T-cell (primary cell): ENCODE measurements at places on chromosomes 3 and 15.

DNA sequence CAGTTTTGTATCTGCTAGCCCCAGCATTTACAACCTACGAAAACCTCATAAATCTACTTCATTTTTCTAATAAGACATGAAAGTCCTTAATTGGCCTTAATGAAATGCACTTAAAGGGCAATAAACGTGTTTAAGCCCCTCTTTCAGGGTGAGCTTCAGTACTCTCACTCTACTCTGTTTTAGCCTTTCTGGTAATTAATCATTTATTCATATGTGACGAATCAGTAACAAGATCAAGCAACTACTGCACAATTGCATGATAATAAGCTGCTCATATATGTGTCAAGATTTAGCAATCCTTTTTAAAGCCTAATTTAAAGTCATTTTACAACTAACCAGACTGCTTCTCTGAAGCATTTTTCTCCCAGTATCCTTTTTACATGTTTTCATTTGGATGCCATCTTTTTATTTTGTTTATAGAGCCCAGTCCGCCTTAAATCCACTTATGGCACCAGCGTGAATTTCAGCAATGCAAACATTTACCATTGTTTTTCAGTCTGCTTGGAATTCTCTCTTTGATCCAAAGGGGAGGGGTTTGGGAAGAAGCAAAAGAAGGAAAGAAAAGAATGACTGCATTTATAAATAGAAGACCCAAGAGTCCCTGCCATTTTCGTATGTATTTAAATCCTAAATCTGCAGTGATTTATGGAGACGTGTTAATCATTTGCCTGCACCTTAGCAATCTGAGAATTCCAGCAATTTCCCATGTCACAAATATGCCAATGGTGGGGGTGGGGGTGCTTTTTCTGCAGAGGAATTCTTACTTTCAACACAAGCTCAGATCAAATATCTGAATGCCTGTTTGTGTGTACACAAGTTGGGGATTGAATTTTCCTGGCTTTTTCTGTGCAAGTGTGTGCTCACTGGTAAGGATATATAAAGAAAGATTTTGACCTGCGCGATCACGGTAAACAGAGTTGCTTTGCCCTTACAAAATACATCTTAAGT is 230.8 kb upstream of the TBC1D5 start:
- DNase-seq, result no peak

GRCh38 chr15:80275961-80276360 is 23.9 kb upstream of the CTXND1 start:
- no peak for DNase-seq

DNA sequence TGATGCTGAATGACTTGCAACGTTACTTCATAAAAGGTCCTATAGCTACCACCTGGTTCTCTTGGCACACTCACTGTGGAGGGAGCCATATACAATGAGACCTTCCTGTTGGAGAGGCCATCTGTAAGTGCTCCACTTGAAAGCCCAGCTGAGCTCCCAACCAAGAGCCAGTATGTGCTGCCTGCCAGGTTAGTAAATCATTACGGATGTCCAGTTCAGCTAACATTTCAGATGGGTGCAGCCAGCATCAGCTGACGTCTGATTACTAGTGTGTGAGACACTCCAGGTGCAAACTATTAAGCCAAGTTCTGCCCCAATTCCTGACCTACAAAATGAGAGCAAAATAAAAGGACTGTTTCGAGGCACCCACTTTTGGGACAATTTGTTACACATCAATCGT is 274.4 kb upstream of the ROBO2 start:
- no peak for DNase-seq

- no peak for DNase-seq
Measured at GRCh38 chr3:13780432-13781176, 99.3 kb downstream of the WNT7A start.

DNA sequence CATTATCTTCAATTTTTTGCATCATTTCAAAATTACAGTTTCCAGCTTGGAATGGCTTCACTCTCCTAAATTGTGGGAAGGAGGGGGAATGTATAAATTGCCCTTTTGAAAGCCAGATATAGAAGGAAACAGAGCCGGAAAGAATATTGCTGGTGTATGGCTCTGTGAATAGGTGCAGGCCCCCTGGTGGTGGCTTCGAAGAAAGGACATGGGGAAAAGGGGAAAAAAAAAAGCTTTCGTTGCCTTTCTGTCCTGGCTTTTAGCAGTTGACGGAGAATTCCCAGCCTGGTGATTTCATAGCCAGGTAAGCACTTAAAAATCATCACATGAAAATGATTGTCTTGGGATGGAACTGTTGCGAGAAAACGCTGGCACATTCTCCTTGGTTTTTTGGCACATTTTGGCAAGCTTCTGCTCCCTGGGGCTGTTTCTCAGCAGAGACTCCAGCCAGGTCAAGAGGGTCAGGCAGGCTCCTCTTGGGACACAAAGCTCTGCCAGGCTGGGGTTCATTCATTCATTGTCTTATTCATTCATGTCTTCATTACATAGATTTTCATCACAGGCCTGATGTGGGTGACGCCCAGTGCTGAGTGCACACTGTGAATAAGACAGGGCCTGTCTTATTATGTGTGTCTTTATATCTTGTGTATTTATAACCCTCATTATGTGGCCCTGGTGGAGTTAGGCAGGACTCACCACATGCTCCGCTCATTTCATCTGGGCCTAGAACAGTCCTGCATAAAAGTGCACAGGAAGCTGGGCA is 300.0 kb upstream of the TPM1 start:
- DNase-seq, result peak; percentile 14

GRCh38 chr3:184284696-184285095 is 8.9 kb downstream of the ECE2 start:
- no peak for DNase-seq

GRCh38 chr3:133921592-133921991 is 25.9 kb upstream of the RAB6B start:
- no peak for DNase-seq

DNA sequence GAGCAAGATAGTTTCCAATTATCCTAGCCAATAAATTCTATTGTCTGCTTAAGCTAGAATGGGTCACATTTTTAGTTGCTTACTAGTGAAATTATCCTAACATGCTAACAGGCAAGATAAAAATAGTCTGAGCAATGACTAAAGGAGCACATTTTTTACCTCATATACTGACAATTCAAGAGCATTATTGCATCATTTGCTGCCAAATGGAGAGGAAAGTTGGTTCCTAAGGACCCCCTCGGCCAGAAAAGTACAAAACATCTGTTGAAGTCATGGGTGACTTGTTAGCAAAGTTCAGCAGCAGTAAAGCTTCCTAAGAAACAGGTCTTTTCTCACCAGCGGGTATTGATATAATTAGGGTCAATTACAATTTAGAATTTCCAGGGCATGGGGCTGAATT is 1001.0 kb downstream of the FHIT start:
- DNase-seq, result no peak

- DNase-seq, result no peak
Measured at GRCh38 chr3:57066471-57066870, 6.0 kb downstream of the SPATA12 start.

- no peak for DNase-seq
Measured at GRCh38 chr3:186757686-186758220, 25.6 kb upstream of the EIF4A2 start.

- no peak for DNase-seq
Measured at GRCh38 chr3:170490828-170491560, 72.3 kb downstream of the CLDN11 start.

DNA sequence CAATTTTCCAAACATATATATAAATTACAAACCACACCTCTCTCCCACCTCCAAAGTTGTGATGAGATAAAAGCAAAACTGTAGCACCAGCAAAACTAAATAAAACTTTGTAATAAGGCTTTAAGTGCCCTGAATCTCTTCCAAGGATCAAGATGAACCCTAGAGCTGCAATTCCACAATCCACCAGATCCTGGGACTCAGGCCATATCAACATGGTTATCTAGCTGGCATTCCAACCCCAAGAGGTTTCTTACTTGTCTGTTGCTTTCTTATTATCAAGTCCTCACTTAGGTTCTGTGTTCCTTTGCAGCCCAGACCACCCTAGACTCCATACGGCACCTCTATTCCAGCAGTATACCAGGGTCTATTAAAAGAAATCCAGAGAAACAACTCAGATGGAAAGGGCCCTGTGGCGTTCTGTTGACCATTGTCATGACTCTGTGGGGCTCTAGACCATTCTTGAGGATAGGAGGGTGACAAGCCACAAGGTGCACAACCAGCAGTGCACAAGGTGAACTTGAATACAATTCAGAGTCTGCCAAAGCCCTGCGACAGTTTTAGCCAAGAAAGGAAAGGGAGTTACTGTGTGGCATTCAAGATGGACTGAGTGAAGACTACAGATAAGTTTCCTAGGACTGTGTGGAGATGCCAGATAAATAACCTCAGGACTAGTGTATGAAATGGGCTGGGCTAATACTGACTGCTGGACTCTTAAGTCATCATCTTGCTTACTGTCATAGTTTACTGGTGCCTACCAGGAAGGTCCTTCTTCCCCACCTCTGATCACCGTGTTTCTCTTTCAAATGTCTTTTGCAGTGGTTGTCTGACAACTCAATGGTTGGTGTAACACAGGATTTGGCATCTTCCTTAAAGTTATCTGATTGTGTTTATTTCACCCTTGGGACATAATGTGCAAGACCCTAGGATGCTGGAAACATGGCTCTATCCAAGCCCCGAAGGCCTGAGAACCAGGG is 27.2 kb downstream of the ACKR2 start:
- DNase-seq, result no peak

GRCh38 chr15:86041399-86041798 is 38.3 kb upstream of the AGBL1 start:
- no peak for DNase-seq

DNA sequence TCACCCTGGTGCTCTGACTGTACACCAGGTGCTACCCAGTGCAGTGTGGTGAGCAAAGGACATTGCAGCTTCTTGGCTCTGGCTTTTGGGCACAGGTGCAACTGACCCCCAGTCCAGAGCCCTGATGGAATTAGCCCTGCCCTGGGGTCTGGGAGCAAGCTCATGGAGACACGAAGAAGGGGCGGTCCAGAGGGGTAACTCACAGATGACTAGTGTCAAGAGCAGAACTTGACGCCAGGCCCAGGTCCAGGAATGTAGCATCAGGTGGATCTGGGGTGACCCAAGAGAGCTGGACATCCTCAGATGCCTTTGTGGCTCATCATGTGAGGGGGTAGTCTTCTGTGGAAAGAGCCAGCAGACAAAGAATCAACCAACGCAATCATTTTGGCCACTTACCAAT is 88.9 kb downstream of the ASB7 start:
- no peak for DNase-seq
